Cortex of kidney (tissue), 1 donor: ENCODE measurements at places on chromosomes 5 and 9.
A peak's percentile ranks its signal among the peaks of the same experiment; 100 is the strongest.

- DNase-seq: no peak
Observed at GRCh38 chr9:129236441-129237145, 58.5 kb upstream of the IER5L start.

GRCh38 chr5:160524827-160525226 lies 103.2 kb downstream of the PTTG1 start:
- DNase-seq: no peak

DNA sequence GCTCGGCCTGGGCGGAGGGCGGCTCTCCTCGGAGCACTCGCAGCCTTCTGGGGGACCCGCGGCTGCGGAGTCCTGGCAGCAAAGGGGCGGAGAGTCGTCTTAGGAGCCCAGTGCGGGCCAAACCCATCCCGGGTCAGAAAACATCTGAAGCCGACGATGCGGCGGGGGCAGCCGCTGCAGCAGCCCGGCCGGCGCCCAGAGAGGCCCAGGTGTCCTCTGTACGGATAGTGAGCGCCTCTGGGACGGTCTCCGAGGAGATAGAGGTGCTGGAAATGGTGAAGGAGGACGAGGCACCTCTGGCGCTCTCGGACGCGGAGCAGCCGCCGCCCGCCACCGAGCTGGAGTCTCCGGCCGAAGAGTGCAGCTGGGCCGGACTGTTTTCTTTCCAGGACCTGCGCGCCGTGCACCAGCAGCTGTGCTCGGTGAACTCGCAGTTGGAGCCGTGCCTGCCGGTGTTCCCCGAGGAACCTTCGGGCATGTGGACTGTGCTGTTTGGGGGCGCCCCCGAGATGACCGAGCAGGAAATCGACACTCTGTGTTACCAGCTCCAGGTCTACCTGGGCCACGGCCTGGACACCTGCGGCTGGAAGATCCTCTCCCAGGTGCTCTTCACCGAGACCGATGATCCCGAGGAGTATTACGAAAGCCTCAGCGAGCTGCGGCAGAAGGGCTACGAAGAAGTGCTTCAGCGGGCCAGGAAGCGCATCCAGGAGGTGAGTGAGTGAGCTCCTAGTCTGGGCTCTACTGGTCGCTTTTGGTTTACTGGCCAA lies 1.2 kb downstream of the JMY start:
- DNase-seq: peak; percentile 11

DNA sequence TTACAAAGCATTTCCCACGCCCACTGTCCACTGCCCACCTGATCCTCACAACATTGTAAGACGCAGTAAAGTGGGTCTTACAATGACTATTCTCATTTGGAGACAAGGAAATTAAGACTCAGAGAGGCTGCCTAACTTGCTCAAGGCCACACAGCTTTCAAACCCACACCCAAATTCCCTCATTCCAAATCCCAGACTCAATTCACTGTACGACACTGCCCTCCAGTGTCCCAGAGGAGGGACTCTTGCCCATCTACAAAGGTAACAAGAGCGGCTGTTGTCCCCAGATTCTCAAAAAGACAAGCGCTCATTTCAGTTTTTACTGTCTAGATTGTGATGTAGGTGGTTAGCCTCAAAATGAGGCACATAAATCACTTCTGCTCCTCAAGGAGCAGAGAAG lies 184.6 kb downstream of the ACTL7B start:
- no peak for DNase-seq

- DNase-seq: no peak
Observed at GRCh38 chr9:133088146-133088750, 26.5 kb downstream of the CEL start.

DNA sequence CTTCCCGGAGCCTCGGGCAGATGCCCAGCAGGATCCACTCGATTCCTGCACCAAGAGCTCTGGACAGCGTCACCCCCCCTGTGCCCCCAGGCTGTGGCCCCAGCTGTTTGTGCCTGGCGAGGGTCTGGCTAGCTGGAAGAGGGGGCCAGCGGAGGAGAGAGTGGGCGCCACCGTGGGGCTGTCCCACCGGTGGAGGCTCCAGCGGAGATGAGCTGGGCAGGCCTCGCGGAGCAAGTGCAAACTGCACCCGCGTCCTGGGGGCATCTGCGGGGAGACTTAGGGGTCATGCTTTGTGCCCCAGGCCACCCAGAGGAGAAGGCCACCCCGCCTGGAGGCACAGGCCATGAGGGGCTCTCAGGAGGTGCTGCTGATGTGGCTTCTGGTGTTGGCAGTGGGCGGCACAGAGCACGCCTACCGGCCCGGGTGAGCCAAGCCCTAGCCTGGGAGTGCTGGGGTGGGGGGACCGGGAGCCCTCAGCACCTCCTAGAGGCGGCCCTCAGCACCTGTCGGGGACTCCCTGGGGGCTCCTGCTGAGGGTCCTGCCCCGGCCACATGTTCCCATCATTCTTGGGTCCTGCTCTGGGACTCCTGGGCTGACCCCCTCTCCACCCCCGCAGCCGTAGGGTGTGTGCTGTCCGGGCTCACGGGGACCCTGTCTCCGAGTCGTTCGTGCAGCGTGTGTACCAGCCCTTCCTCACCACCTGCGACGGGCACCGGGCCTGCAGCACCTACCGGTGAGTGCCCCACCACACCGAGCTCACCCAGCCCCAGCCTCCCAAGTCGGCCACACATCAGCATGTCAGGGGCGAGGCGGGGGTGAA lies 5.4 kb downstream of the EGFL7 start:
- no peak for DNase-seq
